Activated T-helper 17 cell treated with anti-CD3 and anti-CD28 coated beads, Interleukin-2, amount 50 U/mL, for 72 hours (primary cell): ENCODE measurements at places on chromosomes 5 and 9. TPM values are rescaled to one million over a fixed set of nuclear protein-coding genes. Genes with fewer than 3 reads are reported as not detected.

Gene PTGER4
- total RNA-seq, result 42.6 TPM

Gene RGS7BP
- total RNA-seq, result not detected

Gene ATP10B
- not detected for total RNA-seq

Gene INSL4
- total RNA-seq, result not detected

Gene TMEFF1
- 0.37 TPM for total RNA-seq

Gene SCGB3A1
- total RNA-seq, result not detected

Gene PCDHGB2
- 0.34 TPM for total RNA-seq

Gene BOD1
- 23.1 TPM for total RNA-seq

DNA sequence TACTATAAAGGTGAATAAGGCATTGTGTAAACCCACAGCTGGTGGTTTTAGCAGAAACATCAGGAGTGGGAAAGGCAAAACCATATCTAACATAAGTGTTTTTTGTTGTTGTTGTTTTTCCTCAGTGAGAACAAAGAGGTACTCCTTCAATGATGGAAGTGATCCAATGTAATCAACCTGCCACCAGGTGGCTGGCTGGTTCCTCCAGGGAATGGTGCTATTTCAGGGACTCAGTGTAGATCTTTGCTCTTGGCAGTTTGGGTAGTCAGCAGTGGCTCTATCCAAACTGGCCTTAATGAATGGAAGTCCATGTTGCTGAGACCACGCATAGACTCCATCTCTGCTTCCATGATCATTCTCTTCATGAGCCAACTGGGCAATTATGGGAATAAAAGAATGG, 10.8 kb downstream of the DMRTA1 start:
- no peak for ATAC-seq

DNA sequence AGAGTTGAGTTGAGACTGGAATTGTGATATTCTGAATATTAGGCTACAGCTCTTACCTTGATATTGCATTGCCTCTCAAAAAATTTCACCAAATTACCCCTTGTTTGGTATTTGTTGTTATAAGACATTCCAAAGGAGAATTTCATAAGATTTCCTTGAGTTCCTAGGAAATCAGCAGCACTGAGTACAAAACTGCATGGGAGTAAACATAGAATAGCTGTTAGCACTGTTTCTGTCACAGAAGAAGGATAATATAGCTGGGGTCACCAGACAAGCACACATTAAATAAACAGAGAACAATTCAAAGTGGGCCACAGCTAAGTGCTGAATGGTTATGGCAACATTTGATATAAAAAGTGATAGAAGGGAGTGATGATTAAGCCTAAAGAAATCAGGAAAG, 724.3 kb downstream of the PRELID2 start:
- no peak for ATAC-seq

DNA sequence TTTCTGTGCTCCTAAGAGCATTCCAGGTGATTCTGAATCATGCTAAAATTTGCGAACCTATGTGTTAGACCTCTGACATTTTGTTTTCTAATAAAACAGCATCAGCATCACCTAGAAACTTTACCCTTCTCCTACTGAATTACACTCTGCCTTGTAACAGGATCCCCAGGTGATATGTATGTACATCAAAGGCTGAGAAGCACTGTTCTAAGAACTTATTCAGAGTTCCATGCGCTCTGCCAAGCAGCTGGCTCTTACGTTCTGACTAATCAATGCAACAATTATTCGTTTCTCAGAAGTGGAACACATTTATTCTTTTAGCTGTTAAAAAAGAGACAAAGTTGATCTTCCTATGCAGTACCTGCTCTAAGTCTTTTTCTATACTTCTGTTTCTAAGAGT, 228.6 kb downstream of the SLF1 start:
- ATAC-seq, result peak; percentile 34

DNA sequence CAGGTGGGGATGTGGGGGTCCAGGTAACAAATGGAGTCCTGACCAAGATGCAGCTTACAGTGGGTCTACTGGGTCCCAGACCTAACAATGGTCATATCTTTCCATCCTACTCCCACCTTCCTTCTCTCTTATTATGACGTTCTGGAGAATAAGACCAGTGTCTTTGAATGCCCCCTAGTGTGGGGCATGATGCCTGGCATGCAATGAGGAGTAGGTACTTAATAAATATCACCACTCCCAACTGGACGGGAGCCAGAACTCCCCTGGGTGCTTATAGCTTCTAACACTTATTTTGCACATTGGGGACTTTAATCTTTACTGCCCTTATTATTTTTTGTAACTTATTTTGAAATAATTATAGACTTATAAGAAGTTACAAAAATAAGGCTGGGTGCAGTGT, 98.2 kb downstream of the NDFIP1 start:
- ATAC-seq, result no peak

DNA sequence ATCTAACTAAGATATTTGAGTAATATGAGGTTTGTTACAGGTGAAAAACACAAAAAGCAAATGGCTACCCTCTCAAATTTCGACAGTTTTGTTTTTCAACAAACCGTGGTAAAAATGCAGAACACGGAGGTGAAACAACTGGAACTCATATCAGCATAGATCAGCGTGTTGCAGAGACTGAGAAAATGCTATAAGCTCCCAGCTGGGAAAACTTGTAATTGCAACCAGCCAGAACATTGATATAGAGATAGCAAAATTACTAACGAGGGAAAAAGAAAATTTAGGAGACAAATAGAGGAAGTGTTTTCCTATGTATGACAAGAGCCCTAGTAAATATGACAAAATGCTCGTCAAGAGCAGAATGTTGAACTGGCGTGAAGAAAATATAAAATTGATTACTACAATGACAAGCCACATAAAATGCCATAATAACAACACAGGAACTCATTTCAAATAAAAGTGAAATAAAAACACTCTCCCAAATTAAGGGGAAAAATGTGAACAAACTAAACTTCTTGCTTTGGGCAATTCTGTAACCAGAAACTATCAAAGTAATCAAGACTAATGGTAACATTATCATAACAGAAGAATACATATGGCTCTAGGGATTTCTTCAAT, 1989.8 kb downstream of the EFNA5 start:
- no peak for ATAC-seq

GRCh38 chr5:144102361-144102760, 68.1 kb downstream of the YIPF5 start:
- no peak for ATAC-seq

DNA sequence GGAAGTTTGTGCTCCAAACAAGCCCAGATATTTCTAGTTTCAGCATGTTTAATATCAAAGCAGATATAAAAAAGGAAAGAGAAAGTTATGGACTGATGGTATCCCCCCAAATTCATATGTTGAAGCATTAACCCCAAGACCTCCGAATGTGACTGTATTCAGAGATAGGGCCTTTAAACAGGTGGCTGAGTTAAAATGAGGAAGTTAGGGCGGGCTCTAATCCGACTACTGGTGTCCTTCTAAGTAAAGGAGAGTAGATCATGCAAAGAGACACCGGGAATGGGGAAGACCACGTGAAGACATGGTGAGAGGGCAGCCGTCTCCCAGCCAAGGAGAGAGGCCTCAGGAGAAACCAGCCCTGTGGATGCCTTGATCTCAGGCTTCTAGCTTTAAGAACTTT, 324.1 kb upstream of the KIF2A start:
- ATAC-seq, result no peak

DNA sequence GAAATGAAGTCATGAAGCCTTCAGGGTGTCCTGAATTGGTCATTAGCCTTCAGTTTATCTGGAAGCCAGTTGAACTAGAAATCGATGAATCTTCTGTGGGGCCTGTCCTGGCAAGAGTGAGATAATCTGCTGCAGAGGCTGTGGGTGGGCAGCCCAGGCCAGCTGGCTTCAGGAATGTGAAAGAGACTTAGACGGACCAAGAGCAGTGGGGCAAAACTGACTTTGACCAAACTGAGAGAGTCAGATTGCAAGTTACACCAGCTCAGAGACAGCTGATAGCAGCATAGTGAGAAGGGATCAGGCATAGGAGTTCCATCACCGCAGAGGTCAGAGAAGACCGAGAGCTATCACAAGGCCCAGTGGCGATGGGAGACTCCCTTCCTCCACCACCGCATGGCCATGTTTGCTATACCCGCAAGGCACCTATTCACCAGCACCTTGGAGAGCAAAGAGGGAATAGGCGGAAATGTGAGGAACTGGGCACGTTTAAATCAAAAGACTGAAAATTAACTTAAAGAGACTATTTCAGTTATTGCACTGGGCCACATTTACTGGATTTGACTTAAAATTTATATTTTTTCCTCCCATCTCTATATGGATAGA, 50.0 kb upstream of the GLIS3 start:
- ATAC-seq, result no peak

- no peak for ATAC-seq
Observed at GRCh38 chr5:40939753-40940152, 30.5 kb downstream of the C7 start.

- no peak for ATAC-seq
Observed at GRCh38 chr9:119761812-119762211, 392.6 kb upstream of the BRINP1 start.

GRCh38 chr9:90921104-90921503, 119.5 kb downstream of the SYK start:
- no peak for ATAC-seq

DNA sequence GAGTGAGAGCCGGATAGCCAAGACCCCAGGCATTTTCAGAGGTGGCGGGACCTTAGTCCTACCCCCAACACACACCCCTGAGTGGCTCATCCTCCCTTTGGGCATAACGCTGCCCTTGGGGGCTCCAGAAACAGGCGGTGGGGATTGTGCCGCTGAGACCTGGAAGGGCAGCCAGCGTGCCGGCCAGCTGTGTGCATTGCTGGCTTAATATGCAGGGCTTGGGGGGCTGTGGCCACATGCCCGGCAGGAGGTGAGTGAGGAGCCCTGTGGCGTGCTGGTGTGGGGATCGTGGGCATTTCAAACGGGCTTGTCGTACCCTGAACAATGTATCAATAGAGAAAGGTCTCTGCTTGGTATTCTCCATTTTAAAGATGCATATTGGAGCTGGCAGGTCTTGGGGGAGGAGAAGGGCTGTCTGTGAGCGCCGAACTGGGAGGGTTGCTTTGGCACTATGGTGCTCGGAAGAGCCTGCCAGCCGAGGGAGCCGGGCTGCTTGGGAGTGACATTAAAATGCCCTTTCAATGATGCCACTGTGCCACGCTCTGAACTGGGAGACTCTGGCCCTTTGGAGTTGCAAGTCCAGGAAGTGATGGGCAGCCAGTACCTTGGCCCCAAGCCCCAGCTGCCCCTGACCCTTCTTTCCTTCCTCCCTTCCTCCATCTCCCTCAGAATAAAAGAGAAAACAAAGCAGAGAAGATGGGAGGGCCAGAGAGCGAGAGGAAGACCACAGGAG, 11.2 kb upstream of the OLFM1 start:
- ATAC-seq, result no peak

- no peak for ATAC-seq
Observed at GRCh38 chr9:98445576-98445975, 190.1 kb upstream of the TBC1D2 start.

- no peak for ATAC-seq
Observed at GRCh38 chr5:176651472-176651980, 4.2 kb downstream of the TSPAN17 start.

- ATAC-seq, result no peak
Observed at GRCh38 chr5:135203593-135204036, 169.6 kb upstream of the PITX1 start.

GRCh38 chr9:132071847-132072507, 7.7 kb downstream of the MED27 start:
- no peak for ATAC-seq

DNA sequence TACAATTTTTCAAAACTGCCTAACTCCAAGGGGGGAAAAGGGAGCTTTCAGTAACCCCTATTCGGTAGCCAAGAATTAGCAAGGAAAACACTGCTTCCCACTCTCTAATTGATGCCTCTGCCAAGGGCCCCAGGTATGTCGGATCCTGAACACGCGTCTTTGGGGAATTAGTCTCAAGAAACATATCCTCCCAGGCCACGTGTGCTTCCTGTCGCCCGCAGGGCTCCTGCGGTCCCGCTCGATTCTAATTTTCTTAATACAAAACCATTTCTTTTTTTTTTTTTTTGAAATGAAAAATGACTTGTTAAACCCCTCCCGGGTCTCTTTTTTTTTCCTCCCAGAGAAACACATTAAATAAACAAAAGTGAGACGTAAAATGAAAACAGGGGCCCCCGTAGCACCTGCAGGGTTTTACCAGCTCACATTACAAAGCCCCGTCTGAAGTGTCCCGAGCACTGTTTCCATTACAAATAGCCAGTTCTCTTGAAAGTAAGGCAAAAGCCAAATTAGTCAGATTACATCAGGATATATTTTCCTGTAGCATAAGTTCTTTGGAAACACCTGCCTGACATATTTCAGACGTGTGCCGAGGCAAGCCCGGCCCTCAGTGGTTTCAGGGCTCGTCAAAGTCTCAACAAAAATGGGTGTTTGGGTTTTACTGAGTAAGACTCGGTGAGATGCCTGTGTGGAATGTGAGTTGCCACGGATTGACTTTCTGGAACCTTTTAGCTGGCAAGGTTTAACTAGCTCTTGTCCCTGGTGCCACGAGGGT, 21.5 kb downstream of the SMIM23 start:
- no peak for ATAC-seq

DNA sequence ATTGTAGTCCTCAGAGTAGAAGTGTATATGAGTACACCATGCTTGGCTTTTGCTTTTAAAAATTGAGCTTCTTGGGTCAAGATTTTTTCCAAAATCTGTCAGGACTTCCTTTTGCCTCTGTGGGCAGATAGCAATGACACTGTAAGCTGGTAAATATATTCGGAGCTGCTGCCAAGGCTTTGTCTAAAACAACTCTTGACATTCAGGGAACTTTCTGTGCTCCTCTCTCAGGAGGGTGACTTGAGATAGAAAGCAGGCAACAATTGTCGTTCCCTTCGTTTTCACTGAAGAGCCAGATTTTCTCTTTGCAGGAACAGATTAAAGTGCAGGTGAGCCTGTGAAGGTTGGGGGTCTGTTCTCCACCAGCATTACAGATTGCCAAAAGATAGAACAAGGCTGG, 230.5 kb downstream of the MAST4 start:
- no peak for ATAC-seq

- ATAC-seq, result no peak
Observed at GRCh38 chr9:7542693-7543092, 256.9 kb downstream of the DMAC1 start.

GRCh38 chr5:54756301-54756700, 229.1 kb downstream of the ESM1 start:
- no peak for ATAC-seq

- no peak for ATAC-seq
Observed at GRCh38 chr9:90204128-90204831, 438.3 kb downstream of the DIRAS2 start.

GRCh38 chr5:143514616-143515335, 111.3 kb upstream of the NR3C1 start:
- ATAC-seq, result no peak

- no peak for ATAC-seq
Observed at GRCh38 chr5:125411071-125411743, 664.8 kb upstream of the ZNF608 start.

- no peak for ATAC-seq
Observed at GRCh38 chr9:104808035-104808614, 44.2 kb downstream of the NIPSNAP3B start.

- ATAC-seq, result no peak
Observed at GRCh38 chr5:179258922-179259730, 86.1 kb downstream of the ADAMTS2 start.
